Stimulated activated CD4-positive, alpha-beta T cell treated with anti-CD3 and anti-CD28 coated beads, Interleukin-4, amount 100 ng/mL, for 48 hours (primary cell): ENCODE measurements at places on chromosomes 4 and X.

DNA sequence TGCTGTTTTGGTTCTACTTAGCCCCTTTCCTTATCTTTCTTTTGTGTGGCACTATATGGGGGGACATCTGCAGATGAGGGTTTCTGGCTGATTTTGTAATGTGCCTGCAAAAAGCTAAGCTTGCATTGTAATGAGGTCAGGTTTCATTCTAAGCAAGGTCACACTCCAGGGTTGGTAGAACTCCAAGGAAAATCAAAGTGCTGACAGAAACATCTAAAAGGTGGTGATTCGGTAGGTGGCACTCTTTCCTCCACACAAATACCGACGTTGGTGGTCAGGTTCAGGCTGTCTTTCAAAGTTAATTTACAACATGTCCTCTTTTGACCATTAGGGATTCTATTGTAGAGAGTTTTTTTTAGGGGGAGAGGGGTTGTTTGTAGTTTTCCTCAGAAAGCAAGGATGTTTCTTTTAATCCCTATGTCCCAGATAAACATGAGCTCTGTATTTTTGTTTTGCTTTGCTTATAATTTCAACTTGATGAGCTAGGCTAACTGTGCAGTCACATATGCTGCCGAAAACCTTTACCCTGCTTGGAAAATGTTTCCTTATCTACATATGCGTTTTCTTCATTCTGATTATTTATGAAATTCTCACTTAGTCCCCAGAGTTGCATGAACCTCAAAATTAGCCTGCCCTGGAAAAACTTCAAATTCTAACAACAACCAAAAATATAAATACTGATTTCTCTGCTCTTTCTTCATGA is 434.2 kb downstream of the PPARGC1A start:
- DNase-seq = no peak

GRCh38 chrX:133365871-133366611 is 49.2 kb downstream of the GPC4 start:
- no peak for DNase-seq

DNA sequence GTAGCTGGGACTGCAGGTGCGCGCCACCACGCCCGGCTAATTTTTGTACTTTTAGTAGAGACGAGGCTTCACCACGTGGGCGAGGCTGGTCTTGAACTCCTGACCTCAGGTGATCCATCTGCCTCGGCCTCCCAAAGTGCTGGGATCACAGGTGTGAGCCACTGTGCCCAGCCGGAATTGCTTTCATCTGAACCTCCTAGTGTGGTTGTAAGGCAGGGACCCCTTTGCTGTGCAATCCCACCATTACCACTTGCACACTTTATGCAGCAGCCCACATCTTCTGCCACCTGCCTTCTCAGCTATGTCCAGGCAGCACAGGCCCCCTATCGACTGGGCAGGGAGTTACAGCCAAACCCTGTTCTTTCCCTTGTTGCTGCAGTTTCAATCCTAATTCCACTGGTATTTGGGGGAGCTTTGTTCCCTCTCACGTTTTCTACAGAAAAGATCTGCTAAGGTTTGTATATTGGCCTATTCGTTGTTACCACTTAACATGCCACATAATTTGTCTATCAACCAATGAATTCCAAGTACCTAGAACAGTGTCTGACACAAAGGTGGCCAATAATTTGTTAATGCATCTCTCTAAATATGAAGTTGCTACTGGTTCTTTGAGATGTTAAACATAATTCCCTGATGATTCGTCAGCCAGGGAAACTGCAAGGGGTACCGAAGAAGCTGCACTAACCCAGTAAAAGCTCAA is 6.5 kb downstream of the RPL39 start:
- DNase-seq = peak; percentile 32

DNA sequence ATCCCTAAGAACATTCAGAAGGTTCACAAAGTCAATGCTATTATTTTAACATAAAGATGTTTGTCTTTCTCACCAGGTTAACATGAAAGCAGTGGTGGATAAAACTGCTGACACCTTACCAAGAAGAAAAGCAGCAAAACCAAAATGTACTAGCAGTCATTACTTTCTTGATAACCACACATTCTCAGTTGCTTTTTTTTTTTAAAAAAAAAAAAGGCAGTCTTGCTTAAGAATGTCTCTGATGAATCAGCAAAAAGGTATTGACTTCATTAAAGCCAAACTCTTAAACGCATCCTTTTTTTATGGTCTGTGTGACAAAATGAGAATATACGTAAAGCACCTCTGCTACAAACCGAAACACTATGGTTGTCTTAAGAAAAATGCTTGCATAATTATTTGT is 31.9 kb downstream of the CDKL2 start:
- DNase-seq = no peak

DNA sequence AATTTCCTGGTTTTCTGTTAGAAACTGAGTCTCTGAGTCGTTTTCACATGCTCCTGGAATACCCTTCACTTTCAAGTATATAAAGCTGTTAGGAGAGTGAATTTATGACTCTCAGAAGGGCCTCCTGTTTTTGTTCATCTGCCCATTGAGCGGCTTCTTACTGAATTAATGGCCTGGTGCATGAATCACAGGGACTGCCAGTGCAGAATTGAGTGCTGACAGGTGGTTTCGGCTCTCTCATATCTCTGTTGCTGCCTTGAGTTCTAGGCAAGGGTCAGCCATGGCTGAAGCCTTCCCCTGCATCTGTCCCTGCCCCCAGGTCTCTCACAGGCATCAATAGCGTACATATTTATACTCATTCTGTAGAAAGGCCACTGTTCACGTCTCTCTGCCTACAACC is 22.7 kb upstream of the SEPSECS start:
- no peak for DNase-seq

DNA sequence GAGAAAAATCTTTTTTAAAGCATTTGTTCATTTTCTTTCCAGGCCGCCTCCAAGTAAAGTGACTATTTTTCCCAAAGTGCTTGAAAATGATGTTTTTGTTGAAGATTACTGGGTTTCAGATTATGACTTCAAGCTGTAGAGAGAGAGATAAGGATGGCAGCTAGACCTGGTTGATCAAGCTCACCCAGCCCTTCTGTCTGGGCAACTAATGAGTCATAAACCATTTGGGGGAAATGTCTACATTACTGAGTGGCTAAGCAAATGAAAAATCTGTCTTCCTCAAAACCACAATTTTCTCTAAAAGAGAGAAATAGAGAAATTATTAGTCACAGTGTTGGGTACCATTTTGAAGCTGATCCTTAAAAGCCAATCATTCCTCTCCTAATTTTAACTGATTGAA is 355.4 kb upstream of the CPEB2 start:
- DNase-seq = no peak

- no peak for DNase-seq
Measured at GRCh38 chrX:153297376-153297775, 24.2 kb downstream of the PNMA6F start.
